Stimulated activated CD4-positive, alpha-beta T cell treated with anti-CD3 and anti-CD28 coated beads, Interleukin-15, amount 100 ng/mL, for 1 hour (primary cell): ENCODE measurements at places on chromosomes 12 and 14.

GRCh38 chr12:113016796-113017195 is 38.5 kb downstream of the OAS2 start:
- no peak for DNase-seq

DNA sequence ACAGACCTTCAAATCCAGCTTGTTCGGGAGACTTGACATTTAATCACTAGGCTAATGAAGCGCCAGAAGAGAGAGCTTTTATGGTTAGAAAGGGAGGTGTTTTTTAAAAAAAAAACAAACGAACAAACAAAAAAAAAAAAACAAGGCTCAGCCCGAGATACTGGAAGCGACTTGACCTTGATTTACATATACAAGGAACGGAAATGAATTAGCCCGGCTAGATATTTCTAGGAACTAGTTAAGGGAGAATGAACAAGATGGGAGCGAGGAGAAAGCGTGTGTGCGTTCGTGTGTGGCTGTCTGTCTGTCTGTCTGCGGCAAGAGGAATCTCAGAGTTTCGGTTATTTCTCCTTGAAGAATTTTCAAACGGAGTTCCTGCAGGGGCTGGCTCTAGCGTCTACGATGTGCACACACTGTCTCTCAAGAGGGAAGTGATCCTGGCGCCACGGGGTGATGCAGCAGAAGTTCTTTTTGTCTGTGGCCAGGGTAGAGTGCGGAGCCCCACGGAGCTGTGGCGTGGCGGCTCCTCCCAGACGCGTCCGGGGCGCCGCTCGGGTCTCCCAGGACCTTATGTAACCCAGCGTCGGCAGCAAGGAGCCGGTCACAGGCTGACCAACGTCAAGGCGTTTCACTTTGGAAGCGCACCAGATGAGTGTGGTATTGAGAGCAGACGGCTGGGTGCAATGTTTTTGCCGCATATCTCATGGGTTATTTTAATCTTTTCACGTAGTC is 18.8 kb downstream of the SOCS2 start:
- no peak for DNase-seq

- DNase-seq: no peak
Observed at GRCh38 chr12:38872561-38872960, 32.8 kb downstream of the CPNE8 start.

DNA sequence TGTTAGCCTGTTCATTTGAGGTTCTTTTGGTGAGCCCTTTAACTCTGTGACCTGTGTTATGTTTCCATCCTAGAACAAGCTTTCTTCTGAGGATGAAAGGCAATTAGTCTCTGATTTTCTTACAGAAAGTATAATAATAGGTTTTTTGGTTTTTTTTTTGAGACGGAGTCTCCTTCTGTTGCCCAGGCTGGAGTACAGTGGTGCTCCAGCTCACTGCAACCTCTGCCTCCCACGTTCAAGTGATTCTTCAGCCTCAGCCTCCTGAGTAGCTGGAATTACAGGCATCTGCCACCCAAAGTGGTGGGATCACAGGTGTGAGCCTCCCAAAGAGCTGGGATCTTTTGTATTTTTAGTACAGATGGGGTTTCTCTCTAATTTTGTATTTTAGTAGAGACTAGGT is 52.7 kb upstream of the SYNE2 start:
- no peak for DNase-seq

GRCh38 chr12:132617822-132618682 is 524 bp upstream of the P2RX2 start:
- DNase-seq: no peak

DNA sequence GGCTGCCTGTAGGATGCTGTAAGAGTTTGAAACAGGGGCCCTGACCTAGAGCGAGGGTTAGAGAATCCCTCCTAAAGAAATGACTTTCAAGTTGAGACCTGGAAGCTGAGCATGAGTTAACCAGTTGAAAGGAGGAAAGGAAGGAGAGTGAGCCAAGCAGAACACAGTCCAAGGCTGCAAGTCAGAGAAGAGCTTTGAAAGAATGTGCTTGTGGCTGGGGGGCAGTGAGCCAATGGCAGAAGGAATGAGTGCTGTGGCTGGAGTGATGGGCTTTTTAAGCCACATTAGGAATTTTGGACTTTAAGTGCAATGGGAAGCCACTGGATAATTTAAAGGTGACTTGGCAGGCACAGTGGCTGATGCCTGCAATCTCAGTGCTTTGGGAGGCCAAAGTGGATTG is 18.1 kb downstream of the CDKN1B start:
- DNase-seq: no peak

- DNase-seq: no peak
Observed at GRCh38 chr12:119728444-119728745, 60.5 kb downstream of the PRKAB1 start.

- DNase-seq: no peak
Observed at GRCh38 chr14:68810173-68811153, 17.6 kb upstream of the ZFP36L1 start.
